ENCODE measurements at places on chromosomes 5 and 9. TPM values are rescaled to one million over a fixed set of nuclear protein-coding genes. Genes with fewer than 3 reads are reported as not detected.
A peak's percentile ranks its signal among the peaks of the same experiment; 100 is the strongest.

EIF4E1B gene
- polyA plus RNA-seq = not detected

PLPP6 gene
- 4.7 TPM for polyA plus RNA-seq

DNA sequence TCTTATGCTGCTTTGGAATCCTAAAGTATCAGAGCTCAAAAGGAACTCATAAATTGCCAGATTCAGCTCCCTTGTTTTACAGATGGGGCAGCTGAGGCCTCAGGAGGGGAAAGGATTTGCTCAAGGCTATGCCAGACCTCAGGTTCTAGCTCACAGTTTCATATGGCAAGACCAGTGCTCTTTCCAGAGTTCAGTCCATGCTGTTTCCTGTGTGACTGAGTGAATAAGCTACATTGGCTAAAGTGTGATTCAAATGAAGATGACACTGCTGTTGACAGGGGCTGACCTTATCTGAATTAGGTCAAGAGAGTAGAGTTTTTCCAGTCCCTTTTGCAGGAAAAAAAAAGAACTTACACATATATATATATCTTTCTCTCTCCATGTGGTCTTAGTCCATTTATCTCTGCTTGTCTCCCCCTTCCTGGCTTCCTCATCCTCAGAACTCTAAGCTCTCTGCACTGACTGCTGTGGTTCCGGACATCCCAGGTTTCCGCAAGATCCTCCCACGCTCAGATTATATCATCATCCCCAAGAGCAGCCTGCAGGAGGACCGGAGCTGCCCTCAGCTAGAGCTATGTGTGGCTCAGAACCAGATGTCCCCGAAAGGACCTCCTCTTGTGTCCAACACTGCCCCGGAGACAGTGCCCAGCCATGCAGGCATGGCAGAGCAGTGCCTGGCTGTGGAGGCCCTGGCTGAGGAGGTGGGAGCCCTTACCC, 9.3 kb downstream of the HMGXB3 start:
- no peak overlapping the region for H3K27ac ChIP-seq
- H3K4me1 ChIP-seq = no peaks in the 10 kb centered on the region
- DNase-seq = no peak

DNA sequence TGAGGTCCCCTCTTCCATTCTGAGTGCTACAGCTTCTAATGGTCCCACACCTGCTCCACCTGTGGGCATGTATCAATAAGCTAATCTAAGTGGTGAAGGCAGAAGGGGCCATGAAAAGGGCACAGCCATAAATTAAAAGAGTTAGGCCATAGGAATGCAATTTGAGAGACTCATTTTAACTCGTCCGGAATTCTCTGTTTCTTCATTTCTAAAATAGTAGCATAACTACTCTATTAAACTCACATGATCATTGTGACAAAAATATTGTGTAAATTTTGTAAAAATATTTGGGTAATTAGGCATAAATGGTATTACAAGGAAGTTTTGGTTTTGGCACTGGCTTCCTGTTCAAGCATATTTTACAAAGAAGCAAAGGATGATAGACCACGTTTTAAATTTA, 103.1 kb upstream of the TXNDC8 start:
- no peak for DNase-seq
- no peak overlapping the region for H3K4me3 ChIP-seq
- H3K27me3 ChIP-seq = no peaks in the 10 kb centered on the region
- no peak overlapping the region for H3K27ac ChIP-seq

- H3K27me3 ChIP-seq = no peaks in the 10 kb centered on the region
- H3K4me1 ChIP-seq = no peaks in the 10 kb centered on the region
- no peak for DNase-seq
- no peak overlapping the region for H3K27ac ChIP-seq
- no peak overlapping the region for H3K4me3 ChIP-seq
These were observed 149.2 kb downstream of the GABBR2 start for GRCh38 chr9:98559561-98559960.

- H3K36me3 ChIP-seq = no peaks in the 10 kb centered on the region
- H3K4me1 ChIP-seq = no peaks in the 10 kb centered on the region
- no peak overlapping the region for H3K27ac ChIP-seq
- H3K27me3 ChIP-seq = no peaks in the 10 kb centered on the region
These were observed 317.6 kb upstream of the KLF4 start for GRCh38 chr9:107807183-107807582.

GRCh38 chr5:90602681-90603080, 44.1 kb downstream of the ADGRV1 start:
- H3K27me3 ChIP-seq = no peaks in the 10 kb centered on the region
- no peak overlapping the region for H3K27ac ChIP-seq
- H3K36me3 ChIP-seq = no peaks in the 10 kb centered on the region
- no peak for DNase-seq
- no peak overlapping the region for H3K4me3 ChIP-seq

DNA sequence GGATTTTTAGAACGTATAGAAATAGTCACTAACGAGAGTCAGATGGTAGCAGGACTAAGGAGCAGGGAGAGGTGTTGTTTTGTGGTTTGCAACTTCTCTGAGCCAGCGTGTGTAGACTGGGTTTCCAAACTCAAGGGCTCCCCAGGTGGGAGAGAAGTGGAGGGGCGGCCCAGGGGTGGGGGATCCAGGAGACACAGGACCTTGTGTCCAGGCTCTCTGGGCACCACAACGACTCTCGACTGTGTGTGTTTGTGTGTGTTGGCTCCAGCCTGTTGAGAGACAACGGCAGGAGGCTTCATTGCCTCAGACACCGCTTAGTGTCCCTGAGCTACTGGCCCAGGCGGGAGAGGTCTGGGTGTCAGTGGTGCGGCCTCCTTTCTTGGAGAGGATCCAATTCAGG, 934 bp upstream of the FCN1 start:
- H3K27ac ChIP-seq = no peak overlapping the region
- H3K36me3 ChIP-seq = no peaks in the 10 kb centered on the region
- DNase-seq = peak; percentile 31

DNA sequence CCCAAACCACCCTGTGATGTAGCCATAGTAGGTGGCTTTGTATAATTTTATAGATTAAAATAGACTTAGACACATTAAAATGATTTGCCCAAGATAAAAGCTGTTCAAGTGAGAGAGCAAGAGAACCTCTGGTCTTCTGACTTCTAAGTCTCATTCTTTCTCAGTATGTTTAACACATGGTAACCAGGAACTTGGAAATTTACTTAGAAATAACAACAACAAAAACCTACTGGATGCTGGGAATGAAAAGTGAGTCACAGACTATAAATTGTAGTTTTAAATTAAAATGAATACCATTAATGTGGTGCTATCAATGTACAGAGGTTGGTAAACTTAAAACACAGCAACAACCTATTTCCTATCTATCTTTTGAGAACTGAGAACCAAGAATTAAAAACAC, 30.4 kb downstream of the HMGCR start:
- H3K4me3 ChIP-seq = no peak overlapping the region
- no peaks in the 10 kb centered on the region for H3K4me1 ChIP-seq
- H3K27me3 ChIP-seq = no peaks in the 10 kb centered on the region
- H3K36me3 ChIP-seq = peaks cover 2% of the 10 kb centered on the region
- no peak for DNase-seq

DNA sequence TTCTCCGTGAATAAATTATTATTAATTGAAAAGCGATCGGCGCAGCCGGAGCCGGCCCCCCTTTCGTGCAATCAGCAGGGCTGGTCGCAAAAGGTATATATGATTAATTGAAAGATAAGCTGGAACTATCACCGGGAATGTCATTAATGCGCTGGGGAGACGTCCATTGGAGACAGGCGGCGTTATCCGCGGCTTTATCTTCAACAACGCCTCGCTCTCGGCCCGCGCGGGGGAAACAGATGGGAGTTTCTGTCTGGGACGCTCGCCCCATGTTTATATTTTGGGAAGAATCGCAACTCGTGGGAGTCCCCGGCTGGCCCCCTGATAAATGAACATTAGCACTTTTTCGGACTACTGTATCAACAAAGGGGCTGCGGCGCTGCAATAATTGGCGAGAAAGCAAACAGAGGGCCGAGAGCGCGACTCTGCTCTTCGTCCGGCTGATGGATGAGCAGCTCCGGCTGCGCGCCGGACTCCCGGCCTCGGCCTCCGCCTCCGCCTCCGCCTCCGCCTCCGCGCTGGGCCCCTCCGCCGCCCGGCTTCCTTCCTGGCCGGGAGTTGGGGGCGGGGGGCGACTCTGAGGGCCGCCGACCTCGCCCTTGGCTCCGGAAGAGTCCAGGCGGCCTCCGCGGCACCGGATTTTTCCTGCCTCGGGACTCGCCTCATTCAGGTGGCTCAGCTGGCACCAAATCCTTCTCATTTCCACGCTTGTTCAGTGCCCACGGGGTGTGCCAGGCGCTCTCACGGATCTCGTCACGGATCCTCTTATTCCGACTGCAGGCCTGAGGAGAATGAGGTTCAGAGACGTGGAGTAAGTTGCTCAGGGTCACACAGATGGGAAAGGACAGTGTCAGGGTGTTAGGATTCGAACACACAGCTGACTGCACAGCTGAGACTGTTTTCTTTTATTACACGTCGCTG, 3.6 kb upstream of the NKX2-5 start:
- no peak for DNase-seq
- H3K36me3 ChIP-seq = no peaks in the 10 kb centered on the region
- no peaks in the 10 kb centered on the region for H3K4me1 ChIP-seq

DNA sequence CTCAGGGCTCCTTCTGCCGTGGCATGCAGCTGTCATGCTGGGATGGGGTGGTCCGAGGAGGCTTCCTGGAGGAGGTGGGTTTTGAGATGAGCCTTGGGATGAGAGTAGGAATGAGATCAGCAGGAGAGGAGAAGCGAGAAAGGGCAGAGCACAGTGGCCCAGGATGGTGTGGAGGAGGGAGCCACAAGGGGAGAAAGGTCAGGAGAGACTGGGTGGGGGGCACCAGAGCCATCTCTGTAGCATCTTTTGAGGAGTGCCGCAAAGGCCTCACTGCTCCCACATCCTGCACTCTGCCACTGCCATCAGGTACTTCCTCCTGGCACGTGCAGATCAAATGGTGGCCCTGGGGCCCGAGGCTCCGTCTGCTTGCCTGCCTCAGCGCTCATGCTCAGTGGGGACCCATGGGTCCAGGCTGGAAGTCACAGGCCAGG, 150.2 kb downstream of the MACROH2A1 start:
- H3K36me3 ChIP-seq = no peaks in the 10 kb centered on the region
- no peak overlapping the region for H3K4me3 ChIP-seq
- no peaks in the 10 kb centered on the region for H3K27me3 ChIP-seq
- no peaks in the 10 kb centered on the region for H3K4me1 ChIP-seq
- DNase-seq = peak; percentile 19

- H3K36me3 ChIP-seq = no peaks in the 10 kb centered on the region
- H3K4me1 ChIP-seq = no peaks in the 10 kb centered on the region
- no peaks in the 10 kb centered on the region for H3K27me3 ChIP-seq
- DNase-seq = no peak
These were observed 69.5 kb upstream of the ANXA1 start for GRCh38 chr9:73081979-73082657.

- H3K27me3 ChIP-seq = no peaks in the 10 kb centered on the region
- H3K36me3 ChIP-seq = no peaks in the 10 kb centered on the region
- peak overlapping the region; percentile 65 for H3K4me3 ChIP-seq
- DNase-seq = peak; percentile 46
These were observed 494 bp upstream of the STK32A start for GRCh38 chr5:147234239-147234824.

CDX1 gene
- polyA plus RNA-seq = 0.69 TPM

- H3K27ac ChIP-seq = no peak overlapping the region
- no peaks in the 10 kb centered on the region for H3K27me3 ChIP-seq
- H3K36me3 ChIP-seq = no peaks in the 10 kb centered on the region
- no peak overlapping the region for H3K4me3 ChIP-seq
- no peaks in the 10 kb centered on the region for H3K4me1 ChIP-seq
These were observed 30.2 kb upstream of the DUSP1 start for GRCh38 chr5:172801179-172801671.

GRCh38 chr9:125446561-125447094, 185.0 kb downstream of the GAPVD1 start:
- H3K36me3 ChIP-seq = peaks cover 6% of the 10 kb centered on the region
- no peak for DNase-seq
- H3K4me3 ChIP-seq = no peak overlapping the region
- no peaks in the 10 kb centered on the region for H3K4me1 ChIP-seq

DNA sequence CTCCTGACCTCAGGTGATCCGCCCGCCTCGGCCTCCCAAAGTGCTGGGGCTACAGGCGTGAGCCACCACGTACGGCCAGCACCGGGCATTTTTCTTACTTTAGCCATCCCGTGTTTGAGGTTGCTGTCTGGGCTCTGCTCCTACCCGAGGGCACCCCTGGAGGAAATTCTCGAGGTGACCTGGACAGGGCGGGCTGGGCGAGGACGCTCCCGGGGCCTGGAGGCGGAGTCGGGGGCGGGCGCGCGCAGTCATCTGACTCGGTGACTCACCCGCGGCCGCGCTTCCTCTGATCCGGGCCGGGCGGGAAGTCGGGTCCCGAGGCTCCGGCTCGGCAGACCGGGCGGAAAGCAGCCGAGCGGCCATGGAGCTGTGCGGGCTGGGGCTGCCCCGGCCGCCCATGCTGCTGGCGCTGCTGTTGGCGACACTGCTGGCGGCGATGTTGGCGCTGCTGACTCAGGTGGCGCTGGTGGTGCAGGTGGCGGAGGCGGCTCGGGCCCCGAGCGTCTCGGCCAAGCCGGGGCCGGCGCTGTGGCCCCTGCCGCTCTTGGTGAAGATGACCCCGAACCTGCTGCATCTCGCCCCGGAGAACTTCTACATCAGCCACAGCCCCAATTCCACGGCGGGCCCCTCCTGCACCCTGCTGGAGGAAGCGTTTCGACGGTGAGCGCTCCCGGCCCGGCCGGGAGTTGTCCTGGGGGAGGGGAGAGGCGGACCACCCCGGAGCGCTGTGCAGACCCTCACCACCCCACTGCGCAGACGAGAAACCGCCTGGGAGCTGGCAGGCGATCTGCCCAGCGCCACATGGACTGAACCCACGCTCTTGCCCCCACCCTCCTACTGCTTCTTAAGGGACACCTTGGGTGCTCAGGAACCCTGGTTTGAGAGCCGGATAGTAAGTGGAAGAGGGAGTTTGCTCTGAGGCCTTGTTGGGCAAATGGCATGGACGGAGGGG, at the start of gene HEXB:
Gene HEXB (plus strand): TSS at position 334 of the 952 bp plus-strand sequence. CDS start 28 bp downstream, at position 362.
- H3K4me3 ChIP-seq = peak within 1 kb of the TSS; percentile 78
- no peak within 1 kb of the TSS for H3K27ac ChIP-seq
- H3K36me3 ChIP-seq = peaks cover 1% of the 10 kb centered on the region
- peaks cover 4% of the 10 kb centered on the region for H3K4me1 ChIP-seq
- peak; percentile 96 for DNase-seq

GRCh38 chr9:94987731-94988130, 261.2 kb downstream of the AOPEP start:
- H3K27ac ChIP-seq = no peak overlapping the region
- no peaks in the 10 kb centered on the region for H3K27me3 ChIP-seq
- no peaks in the 10 kb centered on the region for H3K4me1 ChIP-seq

Measured in aorta (tissue), 5 donors.